ENCODE measurements at places on chromosomes 16 and 17.

GRCh38 chr16:10738231-10739077, 5.2 kb upstream of the NUBP1 start:
- DNase-seq: peak; percentile 91

DNA sequence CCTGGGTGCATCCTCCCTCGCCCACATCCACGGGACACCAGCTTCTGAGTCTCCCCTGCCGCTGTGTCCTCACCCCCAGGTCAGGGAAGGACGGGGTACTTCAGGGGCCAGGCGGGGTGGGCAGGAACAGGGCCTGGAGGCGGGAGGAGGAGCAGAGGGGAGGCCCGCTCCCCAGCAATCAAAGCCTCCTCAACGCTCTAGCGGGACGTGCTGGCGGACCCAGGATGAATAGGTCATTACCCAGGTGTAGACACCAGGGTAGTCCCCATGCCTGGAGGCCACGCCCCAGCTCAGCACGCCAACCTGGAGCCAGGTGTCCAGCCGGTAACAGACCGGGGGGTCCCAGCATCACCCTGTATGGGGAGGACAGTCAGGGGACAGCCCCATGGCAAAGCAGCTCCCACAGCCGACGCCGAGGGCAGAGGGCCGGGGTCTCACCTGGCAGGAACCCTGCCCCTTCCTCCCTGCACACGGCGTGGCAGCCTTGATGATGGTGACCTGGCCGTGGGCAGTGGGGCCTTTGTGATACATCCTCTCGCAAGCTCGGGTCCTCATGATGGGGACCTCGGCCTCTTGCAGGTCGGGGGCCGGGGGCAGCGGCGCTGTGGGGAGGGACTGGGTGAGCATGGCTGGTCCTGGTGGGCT, 24.2 kb downstream of the TPSD1 start:
- DNase-seq: no peak

DNA sequence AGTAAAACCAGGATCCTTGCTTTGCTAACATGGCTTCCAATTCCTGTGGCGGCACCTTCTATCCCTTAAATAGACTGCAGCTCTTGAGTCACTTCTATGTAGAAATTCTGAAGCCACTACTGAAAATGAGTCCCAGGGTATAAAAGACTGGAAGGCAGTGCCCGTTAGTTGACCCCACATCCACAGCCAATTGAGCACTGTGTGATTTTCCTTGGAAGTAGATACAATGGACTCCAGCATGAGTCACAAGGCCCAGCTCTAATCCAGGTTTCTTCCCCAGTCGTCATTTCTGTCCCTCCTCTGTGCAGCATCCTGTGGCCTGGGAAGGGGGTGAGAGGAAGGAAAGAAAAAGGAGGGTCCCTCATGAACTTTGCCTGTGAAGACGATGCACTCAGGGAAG, 69.5 kb downstream of the HLF start:
- DNase-seq: peak; percentile 56

GRCh38 chr16:27313422-27314160, at the start of gene IL4R:
Gene IL4R (plus strand): TSS chr16:27313974. CDS start chr16:27340204, 26,230 bp downstream.
- DNase-seq: peak; percentile 40

GRCh38 chr17:58541249-58541648, 26.8 kb upstream of the MTMR4 start:
- DNase-seq: no peak

DNA sequence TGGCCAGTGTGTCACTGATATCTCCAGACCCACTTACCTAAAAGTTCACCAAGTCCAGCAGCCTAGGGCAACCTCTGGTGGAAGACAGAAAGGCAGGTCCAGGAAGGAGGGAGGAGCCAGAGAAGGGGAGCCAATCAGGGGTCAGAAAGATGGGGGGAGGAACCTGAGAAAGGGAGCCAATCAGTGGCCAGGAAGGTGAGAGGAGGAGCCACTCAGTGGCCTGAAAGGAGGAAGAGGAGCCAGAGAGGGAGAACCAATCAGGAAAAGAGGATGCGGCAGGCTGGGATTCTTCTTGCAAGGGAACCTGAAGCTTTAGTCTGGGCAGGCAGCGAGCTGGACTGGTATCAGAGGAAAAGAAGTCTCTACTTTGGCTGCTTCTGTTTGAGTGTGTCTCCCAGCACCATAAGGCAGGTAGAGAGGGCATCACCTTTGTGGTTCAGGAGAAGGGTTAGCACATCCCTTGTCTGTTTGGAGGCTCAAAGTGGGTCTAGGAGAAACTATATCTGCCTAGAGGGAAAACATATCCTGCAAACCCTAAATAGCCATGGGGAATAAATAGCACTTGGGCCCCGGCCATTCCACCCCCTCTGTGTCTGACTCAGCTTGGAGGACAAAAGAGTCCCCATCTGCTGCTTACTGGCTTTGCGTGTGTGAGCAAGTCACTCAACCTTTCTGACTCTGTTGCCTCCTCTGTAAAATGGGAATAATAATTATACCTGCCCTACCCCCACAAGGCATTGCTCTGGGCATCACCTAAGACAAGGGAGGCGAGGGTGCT, 43.4 kb upstream of the CRHR1 start:
- peak; percentile 73 for DNase-seq

GRCh38 chr17:33562792-33563191, 269.7 kb upstream of the ASIC2 start:
- DNase-seq: no peak

DNA sequence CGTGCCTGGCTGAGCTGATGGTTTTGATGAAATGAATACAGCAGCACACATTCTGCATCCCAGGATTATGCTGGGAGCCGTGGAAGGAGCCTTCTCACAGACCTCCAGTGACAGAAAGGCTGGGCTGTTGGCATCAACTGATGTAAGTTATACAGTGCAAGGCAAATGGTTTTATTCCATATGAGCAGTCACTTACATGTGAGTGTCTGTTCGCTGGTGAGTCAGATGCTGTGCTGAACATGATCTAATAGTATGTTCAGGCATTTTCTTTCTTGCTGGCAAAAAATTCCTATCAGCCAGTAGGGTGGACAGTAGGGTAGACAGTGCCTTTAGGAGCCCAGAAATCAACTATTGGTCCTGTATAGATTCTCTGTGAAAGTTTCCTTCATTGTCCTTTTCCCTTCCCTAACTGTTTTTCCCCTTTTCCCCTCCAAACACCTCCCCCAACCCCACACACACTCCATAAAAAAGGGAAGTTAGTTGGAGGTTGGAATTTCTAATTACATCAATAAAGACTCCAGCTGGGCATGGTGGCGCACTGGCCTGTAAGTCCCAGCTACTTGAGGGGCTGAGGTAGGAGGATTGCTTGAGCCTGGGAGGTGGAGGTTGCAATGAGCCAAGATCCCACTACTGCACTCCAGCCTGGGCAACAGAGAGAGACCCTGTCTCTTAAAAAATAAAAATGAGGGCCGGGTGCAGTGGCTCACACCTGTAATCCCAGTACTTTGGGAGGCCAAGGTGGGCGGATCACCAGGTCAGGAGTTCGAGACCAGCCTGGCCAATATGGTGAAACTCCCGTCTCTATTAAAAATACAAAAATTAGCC, 36.2 kb downstream of the LDHD start:
- peak; percentile 27 for DNase-seq

GRCh38 chr16:84532855-84533486, 28.5 kb upstream of the MEAK7 start:
- DNase-seq: peak; percentile 16

DNA sequence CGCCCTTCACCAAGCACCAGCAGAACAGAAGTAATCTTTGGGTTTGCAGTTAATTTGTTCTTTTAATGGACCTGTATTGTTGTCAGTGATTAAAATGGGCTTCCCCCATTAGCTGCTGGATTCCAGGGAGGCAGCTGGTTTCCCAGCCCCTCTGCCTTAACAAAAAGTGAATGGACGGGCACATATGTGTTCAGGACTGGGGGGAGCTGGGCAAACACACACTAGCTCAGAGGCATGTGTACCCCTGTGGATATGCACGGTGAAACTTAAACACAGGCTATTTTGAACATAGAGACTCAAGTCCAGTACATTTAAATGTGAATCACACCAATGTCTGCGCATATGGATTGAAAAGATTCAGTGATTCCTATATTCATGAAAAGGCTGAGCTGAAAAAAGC, 25.5 kb upstream of the TMEM132E start:
- DNase-seq: no peak

DNA sequence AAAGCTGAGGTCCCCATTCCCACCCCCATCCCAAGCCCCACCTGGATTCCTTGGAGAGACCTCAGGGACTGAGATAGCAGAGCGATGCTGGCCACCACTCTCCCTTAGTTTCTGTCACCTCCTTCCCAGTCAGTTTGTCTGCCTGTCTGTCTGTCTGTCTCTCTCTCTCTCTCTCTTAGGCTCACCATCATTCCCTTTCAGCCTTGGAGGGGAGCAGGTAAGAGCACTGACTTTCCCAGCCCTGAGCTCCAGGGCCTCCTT, 5.9 kb downstream of the CD300LB start:
- no peak for DNase-seq

DNA sequence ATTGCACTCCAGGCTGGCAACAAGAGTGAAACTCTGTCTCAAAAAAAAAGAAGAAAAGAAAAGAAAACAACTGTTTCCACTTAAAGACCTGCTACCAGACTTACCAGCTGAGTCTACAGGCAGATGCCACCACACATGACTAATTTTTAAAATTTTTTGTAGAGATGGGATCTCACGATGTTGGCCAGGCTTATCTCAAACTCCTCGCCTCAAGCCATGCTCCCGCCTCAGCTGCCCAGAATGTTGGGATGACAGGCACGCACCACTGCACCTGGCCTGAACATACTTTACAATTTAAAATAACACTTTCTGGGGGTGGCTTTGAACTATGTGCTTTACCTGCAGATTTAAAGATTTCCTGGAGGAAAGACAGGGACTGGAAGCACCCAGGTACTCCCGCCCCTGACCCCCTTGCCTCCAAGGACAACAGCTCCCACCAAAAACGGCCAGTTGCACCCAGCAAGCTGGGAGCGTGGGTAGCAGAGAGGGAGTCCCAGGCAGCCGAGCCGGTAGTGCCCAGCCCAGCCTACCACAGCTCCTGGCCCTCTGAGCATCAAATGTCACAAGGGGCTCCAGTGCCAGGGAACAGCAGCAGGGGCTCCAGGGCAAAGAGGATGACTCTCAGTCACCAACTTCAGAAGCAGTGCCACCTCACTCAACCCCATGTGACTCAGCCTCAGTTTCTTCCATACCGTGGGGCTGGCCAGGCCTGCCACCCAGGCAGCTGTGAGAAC, 262.9 kb downstream of the PARN start:
- DNase-seq: no peak

DNA sequence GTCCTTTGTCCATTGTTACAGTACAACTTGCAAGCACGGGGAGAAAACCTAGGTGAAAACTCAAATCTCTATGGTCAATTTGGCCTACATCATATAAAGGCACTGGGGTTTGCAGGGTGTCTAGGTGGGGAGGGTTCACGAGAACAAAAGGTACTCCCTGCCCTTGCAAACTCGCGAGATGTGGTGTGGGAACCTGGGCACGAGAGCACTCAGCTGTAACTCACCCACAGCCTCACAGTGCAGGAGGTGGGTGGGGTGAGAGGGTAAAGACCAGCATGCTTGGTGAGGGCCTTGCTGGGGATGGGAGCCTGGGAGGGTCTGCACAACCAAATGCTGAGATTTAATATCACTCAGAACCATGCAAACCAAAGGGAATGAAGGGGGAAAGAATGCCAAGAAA, 18.4 kb upstream of the ZNF594 start:
- no peak for DNase-seq

DNA sequence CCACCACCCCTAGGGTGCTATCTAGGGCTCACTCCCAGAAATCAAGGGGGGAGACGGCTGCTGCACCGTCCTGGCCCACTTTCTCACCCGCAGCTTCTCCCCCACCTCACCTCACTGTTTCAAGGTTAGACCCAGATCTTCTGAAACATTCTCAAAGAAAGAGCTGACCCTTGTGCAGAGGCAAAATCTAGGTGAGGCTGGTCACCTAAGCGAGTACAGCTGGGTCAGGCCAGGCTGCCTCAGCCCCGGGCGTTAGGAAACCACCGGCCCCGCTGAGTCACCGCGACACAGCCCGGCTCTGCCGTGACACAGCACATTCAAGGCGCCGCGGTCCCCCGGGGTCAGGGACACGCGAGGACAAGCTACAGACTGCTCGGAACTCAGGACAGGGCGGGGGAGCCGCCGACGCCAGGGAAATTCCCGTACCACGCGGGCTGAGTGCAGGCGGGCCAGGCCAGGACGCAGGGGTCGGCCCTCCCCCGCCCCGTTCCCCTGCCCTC, 27.1 kb downstream of the GNPTG start:
- peak; percentile 64 for DNase-seq

DNA sequence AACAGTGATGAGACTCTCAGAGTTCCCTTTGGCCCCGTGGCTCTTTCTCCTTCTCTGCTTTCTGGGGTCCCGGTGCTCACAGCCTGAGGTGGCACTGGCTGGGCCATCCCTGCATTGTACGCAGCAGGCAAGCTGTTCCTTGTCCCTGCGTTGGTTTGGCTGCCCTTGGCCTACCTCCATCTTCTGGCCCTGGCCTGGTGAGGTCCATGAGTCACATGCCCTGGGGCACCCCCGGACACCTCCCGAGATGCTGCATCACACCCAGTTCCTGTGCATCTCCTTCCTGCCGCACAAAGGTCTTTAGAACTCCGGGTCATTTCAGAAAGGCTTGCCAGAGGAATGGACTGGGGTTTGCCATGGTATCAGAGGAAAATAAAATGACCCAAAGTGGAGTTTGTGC, 9.5 kb downstream of the SULT1A2 start:
- DNase-seq: peak; percentile 15

GRCh38 chr17:76523084-76524037, 14.1 kb downstream of the CYGB start:
- DNase-seq: peak; percentile 71

- DNase-seq: no peak
Measured at GRCh38 chr17:83057793-83058265, 21.6 kb upstream of the METRNL start.

GRCh38 chr16:64540434-64540833, 581.4 kb downstream of the CDH11 start:
- no peak for DNase-seq

GRCh38 chr17:56781906-56782305, 51.8 kb downstream of the C17orf67 start:
- no peak for DNase-seq

All from HT1080 (cell line).